ENCODE measurements at places on chromosomes 1 and 21. TPM values are rescaled to one million over a fixed set of nuclear protein-coding genes. Genes with fewer than 3 reads are reported as not detected.
A peak's percentile ranks its signal among the peaks of the same experiment; 100 is the strongest.

Gene PTPRC
- 26.4 TPM for total RNA-seq

Gene CELA3A
- total RNA-seq: 0.22 TPM

- no peaks in the 10 kb centered on the region for H3K27me3 ChIP-seq
- H3K4me1 ChIP-seq: no peaks in the 10 kb centered on the region
- no peak overlapping the region for H3K4me3 ChIP-seq
- DNase-seq: peak; percentile 79
- peak overlapping the region; percentile 100 for H3K27ac ChIP-seq
Measured at GRCh38 chr1:203536980-203537455, 43.1 kb downstream of the OPTC start.

DNA sequence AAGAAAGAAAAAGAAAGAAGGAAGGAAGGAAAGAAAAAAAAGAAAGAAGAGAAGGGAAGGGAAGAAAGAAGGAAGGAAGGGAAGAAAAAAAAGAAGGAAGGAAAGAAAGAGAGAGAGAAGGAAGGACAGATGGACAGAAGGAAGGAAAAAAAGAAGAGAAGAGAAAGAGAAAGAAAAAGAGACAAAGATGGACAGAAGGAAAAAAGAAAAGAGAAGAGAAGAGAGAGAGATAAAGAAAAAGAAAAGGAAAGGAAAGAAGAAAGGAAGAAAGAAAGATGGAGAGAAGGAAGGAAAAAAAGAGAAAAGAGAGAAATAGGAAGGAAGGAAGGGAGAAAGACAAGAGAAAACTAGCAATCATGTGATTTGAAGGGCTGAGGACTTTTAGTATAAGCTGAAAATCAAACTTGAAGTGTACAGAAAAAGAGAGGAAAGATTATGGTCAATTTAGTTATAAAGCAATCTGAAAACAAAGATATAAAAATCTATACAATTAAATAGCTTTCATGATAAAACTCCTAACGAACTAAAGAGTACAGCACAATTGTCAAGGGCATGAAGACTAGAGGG, 115.3 kb downstream of the LTN1 start:
- DNase-seq: no peak
- no peaks in the 10 kb centered on the region for H3K27me3 ChIP-seq
- H3K4me1 ChIP-seq: no peaks in the 10 kb centered on the region
- H3K4me3 ChIP-seq: no peak overlapping the region

DNA sequence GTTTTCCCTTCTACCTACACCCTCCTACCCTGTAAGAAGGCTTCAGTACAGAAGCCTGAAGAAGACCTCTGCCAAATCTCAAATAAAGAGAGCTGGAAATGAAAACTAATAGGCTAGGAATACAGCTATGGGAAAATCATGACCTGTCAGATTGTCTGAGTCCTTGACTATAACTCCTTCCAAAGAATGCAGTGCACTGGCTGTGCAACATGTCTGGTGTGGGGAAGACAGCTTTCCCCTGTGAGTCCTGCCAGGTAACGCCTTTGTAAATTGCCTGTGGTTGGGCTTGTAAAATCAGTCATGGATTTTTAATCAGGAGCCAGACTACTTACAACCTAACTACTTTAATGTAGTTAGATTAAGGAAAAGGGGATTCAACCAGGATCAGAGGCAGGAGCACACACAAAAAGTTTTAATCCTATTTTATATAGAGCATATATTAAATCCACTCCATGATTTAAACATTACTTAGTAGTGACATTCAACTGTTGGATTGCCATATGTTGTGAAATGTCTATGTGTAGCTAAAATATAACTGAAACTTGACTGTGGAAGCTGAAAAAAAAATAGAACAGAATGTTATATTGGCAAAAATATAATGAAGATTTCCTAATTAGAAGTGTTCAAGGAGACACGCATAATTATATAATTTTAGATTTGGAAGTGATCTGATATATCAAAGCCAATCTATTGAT, 1667.8 kb downstream of the KCNT2 start:
- no peak for DNase-seq
- no peaks in the 10 kb centered on the region for H3K27me3 ChIP-seq
- no peak overlapping the region for H3K4me3 ChIP-seq
- H3K4me1 ChIP-seq: no peaks in the 10 kb centered on the region

- H3K36me3 ChIP-seq: no peaks in the 10 kb centered on the region
- H3K4me3 ChIP-seq: no peak overlapping the region
- no peak for DNase-seq
- no peak overlapping the region for H3K27ac ChIP-seq
Measured at GRCh38 chr1:207850621-207851407, 60.1 kb downstream of the CD34 start.

DNA sequence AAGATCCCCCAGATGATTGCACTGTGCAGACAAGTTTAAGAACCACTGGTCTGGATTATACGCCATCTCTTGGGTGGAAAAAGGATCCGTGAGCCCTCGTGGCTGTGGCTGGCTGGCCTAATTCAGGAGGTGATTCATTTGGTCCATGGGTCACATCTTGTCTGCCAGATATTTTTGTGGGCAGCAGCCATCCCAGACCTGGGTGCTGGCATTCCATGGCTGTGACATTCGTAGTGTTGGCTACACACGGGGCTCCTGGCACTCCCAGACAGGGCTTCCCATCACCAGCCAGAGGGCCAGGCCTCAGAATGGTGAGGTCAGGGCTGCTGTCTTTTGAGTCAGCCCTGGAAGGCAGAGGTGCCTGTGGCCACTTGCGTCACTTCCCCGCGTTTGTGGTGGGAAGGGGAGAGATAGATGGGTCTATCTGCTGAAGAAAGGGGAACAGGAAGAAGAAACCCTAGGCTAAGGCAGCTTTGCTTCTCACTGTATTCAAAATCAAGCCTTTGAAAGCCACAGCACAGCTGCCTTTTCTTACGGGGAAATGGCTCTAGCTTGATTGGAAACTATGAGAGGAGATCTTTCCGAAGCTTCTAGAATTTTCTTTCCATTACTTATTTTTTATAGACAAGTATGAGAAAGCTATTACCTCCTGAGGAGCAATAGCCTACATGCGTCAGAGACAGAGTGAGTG, 32.4 kb downstream of the EIF2D start:
- no peak overlapping the region for H3K4me3 ChIP-seq
- peaks cover 14% of the 10 kb centered on the region for H3K4me1 ChIP-seq
- H3K36me3 ChIP-seq: no peaks in the 10 kb centered on the region

GRCh38 chr1:8604041-8604945, 213.1 kb downstream of the RERE start:
- H3K4me3 ChIP-seq: no peak overlapping the region
- no peaks in the 10 kb centered on the region for H3K27me3 ChIP-seq
- H3K27ac ChIP-seq: no peak overlapping the region

DNA sequence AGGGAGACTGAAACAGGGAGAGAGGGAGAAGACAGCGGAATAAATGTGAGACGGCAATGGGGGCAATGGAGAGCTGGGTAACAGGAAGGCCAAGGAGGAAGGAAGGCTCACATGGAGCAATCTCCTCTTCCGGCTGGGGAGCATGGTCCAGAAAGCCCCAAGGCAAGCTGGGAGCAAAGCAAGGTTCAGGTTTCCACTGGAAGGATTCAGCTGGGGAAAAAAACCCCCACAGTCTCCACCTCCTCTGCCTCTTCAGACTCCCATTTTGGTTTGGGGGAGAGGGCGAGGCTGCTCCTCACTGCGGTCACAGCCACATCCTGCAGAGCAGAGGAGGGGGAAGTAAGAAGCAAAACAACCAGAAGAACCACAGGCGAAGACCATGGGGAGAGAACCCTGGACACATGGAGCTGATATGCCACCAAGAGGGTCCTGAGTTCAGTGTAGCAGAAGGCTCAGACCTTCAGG, 650 bp downstream of the TNFAIP8L2 start:
- no peaks in the 10 kb centered on the region for H3K27me3 ChIP-seq
- peak overlapping the region; percentile 9 for H3K4me3 ChIP-seq
- DNase-seq: no peak
- H3K36me3 ChIP-seq: peaks cover 22% of the 10 kb centered on the region
- H3K4me1 ChIP-seq: no peaks in the 10 kb centered on the region
- peak overlapping the region; percentile 45 for H3K27ac ChIP-seq

- H3K36me3 ChIP-seq: no peaks in the 10 kb centered on the region
- no peak overlapping the region for H3K27ac ChIP-seq
- no peak for DNase-seq
- H3K27me3 ChIP-seq: no peaks in the 10 kb centered on the region
- no peaks in the 10 kb centered on the region for H3K4me1 ChIP-seq
Measured at GRCh38 chr1:111412839-111413238, 14.7 kb downstream of the OVGP1 start.

DNA sequence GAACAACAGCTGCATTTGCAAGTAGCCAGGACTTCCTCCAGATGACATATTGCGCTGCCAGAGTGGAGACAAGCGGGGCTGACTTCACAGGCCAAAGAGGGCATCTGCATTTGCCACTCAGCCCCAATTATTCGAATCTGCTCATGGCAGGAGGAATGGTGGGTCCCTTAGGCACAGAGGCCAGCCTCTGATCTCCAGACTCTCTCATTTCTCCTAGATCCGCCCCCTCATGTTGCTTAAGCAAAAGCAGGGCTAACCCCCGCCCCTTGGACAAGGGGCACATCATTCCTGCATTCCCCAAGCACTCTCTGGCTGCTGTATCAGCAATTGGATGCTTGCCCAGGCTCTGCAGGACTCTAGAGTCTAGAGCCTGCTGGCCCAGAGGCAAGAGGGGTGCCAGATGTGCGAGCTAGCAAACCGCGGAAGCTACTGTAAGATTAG, 262.4 kb downstream of the ST6GALNAC3 start:
- H3K27me3 ChIP-seq: no peaks in the 10 kb centered on the region
- no peaks in the 10 kb centered on the region for H3K36me3 ChIP-seq
- H3K4me3 ChIP-seq: no peak overlapping the region
- no peaks in the 10 kb centered on the region for H3K4me1 ChIP-seq

DNA sequence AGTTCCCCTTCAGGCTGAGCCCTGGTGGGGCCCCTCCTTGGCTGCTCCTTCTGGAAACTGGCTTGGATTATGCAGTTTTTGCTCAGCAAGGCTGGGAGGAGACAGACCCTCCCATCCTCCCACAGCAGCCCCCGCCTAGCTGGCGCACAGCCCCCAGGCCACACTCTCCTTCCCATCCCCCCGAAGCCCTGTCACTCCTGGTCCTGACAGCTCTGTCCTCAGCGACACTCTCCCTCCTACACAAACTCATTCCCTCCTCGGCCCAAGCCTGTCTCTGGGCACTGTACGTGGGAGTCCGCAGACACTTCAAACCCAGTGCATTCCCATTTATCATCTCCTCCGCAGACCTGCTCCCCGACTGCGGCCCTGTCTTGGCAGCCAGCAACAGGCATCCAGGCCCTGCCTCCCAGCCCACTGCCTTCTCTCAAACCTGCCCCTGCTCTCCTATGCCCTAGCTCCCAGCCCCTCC, 25.0 kb upstream of the EPHB2 start:
- no peaks in the 10 kb centered on the region for H3K27me3 ChIP-seq
- H3K36me3 ChIP-seq: no peaks in the 10 kb centered on the region
- H3K4me1 ChIP-seq: no peaks in the 10 kb centered on the region
- no peak for DNase-seq
- H3K27ac ChIP-seq: no peak overlapping the region
- H3K4me3 ChIP-seq: no peak overlapping the region

DNA sequence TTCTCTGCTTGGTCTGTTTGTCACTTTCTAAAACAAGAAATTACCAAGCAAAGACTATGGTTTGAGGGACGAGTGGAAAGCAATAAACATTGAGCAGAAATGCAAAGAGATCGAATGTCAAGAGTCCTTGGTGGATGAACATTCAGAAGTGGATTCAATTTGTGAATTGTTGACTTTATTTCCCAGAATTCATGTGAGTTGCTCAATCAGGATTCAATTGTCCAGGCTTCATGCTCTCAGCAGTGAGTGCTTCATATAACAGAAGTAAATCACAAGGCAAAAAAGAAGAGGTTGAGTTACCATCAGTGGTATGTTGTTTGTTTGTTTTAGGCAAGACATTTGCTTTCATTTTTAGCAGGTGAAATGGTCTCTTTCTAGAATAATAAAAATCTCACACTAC, 31.9 kb downstream of the NGF start:
- H3K27me3 ChIP-seq: no peaks in the 10 kb centered on the region
- no peak for DNase-seq
- H3K4me1 ChIP-seq: no peaks in the 10 kb centered on the region
- no peak overlapping the region for H3K4me3 ChIP-seq

- H3K4me3 ChIP-seq: no peak overlapping the region
- no peaks in the 10 kb centered on the region for H3K36me3 ChIP-seq
- H3K27ac ChIP-seq: no peak overlapping the region
- no peak for DNase-seq
Measured at GRCh38 chr1:176098560-176098959, 108.5 kb downstream of the COP1 start.
